Activated naive CD8-positive, alpha-beta T cell treated with anti-CD3 and anti-CD28 coated beads, Interleukin-2, amount 10 ng/mL, durations not matched to agents 7 days and 5 days (primary cell): ENCODE measurements at places on chromosomes 6 and 20. TPM values are rescaled to one million over a fixed set of nuclear protein-coding genes. Genes with fewer than 3 reads are reported as not detected.

- H3K4me1 ChIP-seq: no peaks in the 10 kb centered on the region
- H3K27me3 ChIP-seq: no peaks in the 10 kb centered on the region
- DNase-seq: no peak
- no peak overlapping the region for H3K4me3 ChIP-seq
- H3K27ac ChIP-seq: no peak overlapping the region
- H3K36me3 ChIP-seq: no peaks in the 10 kb centered on the region
Observed at GRCh38 chr6:66860328-66860727, 1153.3 kb upstream of the EYS start.

DNA sequence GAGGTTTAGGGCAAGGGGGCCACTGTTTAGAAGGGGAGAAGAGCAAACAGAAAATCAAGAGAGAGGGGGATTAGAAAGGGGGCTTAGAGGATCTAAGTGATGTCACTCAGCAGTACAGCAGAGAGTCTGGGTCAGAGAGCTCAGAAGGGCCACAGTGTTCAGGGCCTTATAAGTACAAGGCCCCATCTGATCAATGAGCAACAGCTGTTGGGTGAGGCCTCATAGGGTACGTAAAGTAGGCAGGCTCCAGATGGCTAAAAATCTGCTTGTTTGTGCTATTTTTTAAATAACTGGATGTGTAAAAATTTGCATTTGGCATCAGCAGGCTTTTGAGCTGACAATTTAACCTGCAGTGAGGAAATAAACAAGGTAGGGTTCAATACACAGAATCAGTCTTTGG, 149.8 kb downstream of the SH3BGRL2 start:
- H3K4me3 ChIP-seq: no peak overlapping the region
- H3K27me3 ChIP-seq: peaks cover 11% of the 10 kb centered on the region
- no peak overlapping the region for H3K27ac ChIP-seq
- DNase-seq: no peak

DNA sequence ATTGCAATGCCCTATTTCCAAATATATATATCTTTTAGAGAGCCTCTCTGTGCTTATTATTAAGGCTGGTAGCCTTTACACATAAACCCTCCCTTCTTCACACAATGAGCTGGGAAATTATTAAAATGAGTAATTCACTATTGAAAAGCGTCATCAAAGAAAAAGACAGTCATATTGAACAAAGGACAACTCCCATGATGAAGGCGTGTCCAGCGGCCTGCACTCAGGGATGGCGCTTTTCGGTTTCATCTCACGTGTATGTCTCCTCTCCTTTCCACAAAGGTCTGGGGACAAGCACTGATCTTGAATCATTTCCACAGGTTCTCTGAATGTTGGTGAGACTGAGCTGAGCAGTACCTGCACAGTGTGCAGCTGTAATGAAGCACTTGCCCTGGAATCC, 3.5 kb downstream of the SERPINB9 start:
- peak overlapping the region; percentile 8 for H3K27ac ChIP-seq
- H3K27me3 ChIP-seq: no peaks in the 10 kb centered on the region
- DNase-seq: no peak

MAPK14 gene
- 57.3 TPM for total RNA-seq

PSORS1C2 gene
- not detected for total RNA-seq
